ENCODE measurements at places on chromosomes 4 and X. TPM values are rescaled to one million over a fixed set of nuclear protein-coding genes. Genes with fewer than 3 reads are reported as not detected.

The FMR1NB gene
- total RNA-seq, result not detected

The ADGRG4 gene
- total RNA-seq, result not detected

The FHL1 gene
- 24.0 TPM for total RNA-seq

The PPEF2 gene
- 0.46 TPM for total RNA-seq
